Lower leg skin (tissue), 4 donors: ENCODE measurements at places on chromosomes 3 and 15.

DNA sequence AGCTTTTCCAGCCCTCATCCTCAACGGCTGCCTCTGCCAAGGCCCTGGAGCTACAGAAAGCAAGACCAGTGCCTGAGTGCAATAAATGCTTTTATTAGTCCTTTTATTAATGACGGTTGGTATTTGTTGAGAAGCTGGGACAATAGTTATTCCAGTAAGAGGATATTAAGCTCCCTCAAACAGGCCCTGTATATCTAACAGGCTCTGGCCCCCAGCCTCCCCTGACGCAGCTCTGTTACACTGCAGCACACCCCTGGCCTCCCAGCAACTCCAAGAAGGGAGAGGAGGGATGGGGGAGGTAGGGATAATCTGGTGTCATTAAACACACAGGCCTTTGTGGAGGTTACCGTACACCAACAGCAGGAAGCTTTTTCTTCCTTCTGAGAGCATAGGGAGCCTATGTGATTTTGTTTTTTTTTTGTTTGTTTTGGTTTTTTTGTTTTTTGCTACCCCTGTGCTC lies 30.8 kb upstream of the MAGEF1 start:
- no peak for DNase-seq

DNA sequence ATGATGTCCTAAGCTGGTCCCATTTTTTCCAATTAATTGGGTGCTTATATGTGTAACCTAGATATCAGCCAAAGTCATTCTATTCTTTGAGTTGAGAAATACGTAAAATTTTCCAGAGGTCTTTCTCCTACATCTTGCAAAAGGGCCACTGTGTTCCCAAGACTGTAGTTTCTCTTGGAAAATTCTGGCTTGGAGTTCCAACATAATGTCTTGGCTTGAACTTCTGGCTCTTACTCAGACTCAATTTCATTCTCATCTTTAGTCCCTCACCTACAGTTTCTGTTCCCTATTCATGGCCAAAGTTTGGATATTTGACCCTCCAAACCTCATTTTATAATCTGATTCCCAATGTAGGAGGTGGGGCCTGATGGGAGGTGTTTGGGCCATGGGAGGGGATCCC lies 201.4 kb upstream of the ARHGEF26 start:
- no peak for DNase-seq

GRCh38 chr3:107669669-107670068 lies 146.9 kb downstream of the BBX start:
- DNase-seq, result no peak

- no peak for DNase-seq
Measured at GRCh38 chr3:141305436-141305835, 62.9 kb upstream of the ZBTB38 start.

- no peak for DNase-seq
Measured at GRCh38 chr3:66722675-66723074, 221.9 kb upstream of the LRIG1 start.
